Activated gamma-delta T cell treated with anti-CD3 and anti-CD28 coated beads, Interleukin-2, amount 50 U/mL, for 16 hours (primary cell): ENCODE measurements at places on chromosomes 16 and 17.

DNA sequence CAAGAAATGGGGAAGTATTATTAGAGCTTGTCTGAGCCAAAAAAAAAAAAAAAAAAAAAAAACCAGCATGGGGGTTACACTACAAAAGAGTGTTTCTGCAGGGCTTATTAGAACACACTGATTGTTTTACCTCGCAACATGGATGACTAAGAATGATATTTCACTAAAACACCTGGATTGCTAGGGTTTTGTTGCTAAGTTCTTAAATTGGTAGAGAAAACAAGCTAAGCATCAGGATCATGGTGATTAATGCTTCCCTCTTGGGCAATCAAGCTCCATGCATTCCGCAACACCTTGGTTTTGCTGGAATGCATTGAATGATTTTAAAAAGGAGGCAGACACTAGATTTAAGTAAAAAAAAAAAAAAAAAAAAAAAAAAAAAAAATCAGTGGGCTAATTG, 931.4 kb upstream of the CDH8 start:
- no peak for DNase-seq

DNA sequence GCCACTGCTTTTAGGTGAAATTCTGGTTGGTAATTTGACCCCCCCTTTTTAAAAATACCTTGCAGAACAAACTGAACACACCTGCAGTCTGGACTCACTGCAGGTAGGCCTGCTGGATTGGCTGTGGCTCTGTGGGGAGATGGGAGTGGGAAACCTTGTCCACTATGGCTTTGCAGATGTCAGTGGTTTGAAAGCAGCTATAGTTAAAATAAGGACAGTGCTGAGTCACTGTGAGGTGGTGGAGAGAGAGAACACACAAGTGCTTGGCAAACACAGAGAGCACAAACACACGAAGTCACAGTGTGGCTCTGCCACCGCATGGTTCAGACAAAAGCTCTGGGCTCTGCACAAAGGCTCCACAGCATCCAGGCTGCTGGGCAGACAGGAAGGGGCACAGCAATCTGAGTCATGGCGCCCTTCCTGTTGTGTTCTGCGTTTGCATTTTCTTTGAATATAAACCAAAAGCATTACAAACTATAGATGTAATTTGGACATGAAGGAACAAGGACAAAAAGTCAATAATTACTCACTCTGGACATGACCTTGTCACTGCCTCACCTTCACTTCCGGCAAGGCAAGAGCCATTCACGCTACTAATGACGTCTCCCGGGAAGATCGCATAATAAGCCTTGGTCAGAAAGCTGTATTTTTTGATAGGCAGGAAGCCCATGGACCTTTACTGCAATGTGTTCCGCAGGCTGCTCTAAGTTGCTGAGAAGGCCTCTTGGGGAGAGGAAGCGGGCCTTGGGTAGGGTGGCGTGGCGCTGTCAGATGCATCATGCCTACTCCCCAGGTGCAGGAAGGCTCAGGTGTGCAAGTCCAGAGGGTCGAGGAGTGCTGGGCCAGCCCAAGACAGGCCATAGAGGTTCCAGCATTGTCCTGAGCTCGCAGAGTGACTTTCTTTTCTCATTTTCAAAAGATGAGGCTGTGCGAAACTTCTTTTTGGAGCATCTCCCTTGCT, 60.1 kb upstream of the MED9 start:
- DNase-seq = no peak

GRCh38 chr17:16364625-16365024, 11.4 kb upstream of the CENPV start:
- DNase-seq = no peak

- DNase-seq = no peak
These were observed 3.6 kb downstream of the CDC42EP4 start for GRCh38 chr17:73308017-73308823.

DNA sequence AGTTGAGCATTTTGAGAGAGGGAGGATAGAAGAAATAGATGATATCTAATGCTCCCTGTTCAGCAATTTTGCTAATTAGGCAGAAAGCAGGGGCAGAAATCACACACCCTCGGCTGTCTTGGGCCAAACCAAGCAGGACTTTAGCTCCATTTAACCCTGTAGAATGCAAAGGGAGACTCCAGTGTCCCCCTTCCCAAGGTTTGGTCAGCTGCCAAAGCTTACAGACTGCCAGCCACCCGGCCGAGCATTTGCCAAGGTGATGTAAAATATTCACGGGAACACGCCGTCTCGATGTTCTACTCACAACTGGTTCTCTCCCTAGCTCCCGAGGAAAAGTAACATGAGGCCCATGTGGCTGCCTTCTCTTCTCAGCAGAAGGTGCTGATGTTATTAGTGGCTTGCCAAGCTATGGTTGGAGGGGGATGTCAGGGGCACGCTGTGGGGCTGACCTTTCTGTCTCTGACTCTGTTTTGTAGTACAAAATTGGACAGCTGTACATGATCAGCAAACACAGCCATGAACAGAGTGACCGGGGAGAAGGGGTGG, 155.3 kb downstream of the PITPNC1 start:
- DNase-seq = no peak

DNA sequence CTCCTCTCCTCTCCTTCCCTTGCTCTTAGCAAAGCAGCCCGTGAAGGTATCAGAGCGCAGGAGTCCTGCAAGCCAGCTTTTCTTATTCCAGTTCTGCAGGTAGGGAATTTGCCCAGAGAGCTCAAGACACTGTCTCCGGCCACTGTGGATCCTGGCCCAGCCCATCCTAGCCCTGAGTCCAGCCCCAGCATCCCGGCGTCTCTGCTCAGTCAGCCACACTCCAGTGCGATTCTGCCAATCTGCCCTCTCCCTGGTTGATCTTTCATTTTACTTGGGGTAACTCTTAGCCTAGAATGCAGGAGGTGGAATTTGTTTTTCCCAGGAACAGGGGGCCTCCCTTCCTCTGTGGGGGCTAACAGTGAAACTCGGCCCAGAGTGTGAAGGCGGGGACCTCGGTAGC, 176.9 kb upstream of the GSE1 start:
- DNase-seq = no peak

GRCh38 chr16:1444730-1445517, 568 bp upstream of the CCDC154 start:
- DNase-seq = no peak

- DNase-seq = no peak
These were observed 48.0 kb upstream of the CDYL2 start for GRCh38 chr16:80852261-80852872.

- no peak for DNase-seq
These were observed 3.3 kb upstream of the NOTUM start for GRCh38 chr17:81964081-81964849.

DNA sequence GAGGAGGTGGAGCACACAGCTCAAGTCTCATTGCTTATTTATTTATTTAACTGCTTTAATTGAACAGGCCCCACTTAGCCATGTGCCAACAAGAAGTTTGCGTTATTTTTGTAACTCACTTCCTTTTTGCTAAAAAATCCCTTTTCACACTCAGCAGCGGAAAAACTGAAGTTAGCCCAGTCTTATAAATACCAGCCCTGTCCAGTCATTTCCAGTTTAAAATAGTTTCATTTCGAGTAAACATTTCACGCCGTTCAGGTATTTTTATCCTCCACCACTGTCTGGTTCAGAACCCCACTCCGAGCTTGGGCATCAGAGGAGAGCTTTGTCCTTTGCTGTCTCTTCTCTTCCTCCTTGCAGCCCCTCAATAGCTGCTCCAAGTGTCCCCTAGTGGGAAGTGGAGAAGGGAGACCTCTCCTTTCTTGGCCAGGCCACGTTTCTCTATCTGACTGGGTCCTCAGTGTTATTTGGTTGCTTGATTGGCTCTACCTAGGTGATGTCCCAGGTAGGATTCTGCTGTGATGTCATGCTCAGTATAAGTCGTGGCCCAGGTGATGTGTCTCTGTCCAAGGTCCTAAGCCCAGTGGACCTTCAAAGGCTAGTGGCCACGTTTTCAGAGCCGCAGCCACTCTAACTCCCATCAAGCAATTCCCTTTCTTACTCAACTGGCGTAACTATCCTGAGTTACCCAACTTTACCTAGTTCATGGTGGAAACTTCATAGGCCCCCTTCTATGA, 53.0 kb upstream of the GAS7 start:
- no peak for DNase-seq

GRCh38 chr17:76427501-76428231, 25.3 kb downstream of the UBE2O start:
- no peak for DNase-seq

GRCh38 chr17:63639125-63639524, 16.9 kb downstream of the MAP3K3 start:
- no peak for DNase-seq

DNA sequence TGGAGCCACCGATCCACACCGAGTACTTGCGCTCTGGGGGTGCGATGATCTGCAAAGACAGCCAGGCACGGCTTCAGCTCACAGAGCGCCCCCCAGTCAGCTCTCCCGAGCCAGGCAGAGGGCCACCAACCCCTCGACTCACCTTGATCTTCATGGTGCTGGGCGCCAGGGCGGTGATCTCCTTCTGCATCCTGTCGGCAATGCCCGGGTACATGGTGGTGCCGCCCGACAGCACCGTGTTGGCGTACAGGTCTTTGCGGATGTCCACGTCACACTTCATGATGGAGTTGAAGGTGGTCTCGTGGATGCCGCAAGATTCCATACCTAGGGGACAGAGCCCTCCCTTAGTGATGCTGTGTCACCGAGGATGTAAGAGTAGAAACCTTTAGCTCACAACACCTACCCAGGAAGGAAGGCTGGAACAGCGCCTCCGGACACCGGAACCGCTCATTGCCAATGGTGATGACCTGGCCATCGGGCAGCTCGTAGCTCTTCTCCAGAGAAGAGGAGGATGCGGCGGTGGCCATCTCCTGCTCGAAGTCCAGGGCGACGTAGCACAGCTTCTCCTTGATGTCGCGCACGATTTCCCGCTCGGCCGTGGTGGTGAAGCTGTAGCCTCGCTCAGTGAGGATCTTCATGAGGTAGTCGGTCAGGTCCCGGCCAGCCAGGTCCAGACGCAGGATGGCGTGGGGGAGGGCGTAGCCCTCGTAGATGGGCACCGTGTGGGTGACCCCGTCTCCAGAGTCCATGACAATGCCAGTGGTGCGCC, 1.6 kb downstream of the ACTG1 start:
- no peak for DNase-seq

DNA sequence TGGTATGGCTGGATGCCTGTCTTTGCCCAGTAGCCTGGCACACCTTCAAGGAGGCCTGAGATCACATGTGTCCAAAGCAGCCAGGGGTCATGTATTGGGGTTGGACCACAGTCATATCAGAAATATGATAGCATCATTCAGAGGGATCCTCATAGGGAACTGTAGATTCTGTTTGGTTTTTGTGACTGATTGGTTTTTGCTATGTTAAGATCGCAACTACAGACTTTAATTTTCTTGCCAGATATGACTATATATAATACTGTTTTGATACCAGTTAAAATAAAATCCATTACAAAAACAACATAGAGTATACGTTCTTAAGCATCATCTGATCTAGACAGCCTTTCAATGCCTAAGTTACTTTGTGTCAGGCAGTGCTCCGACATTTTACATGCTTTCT, 11.8 kb upstream of the SMPD3 start:
- no peak for DNase-seq

DNA sequence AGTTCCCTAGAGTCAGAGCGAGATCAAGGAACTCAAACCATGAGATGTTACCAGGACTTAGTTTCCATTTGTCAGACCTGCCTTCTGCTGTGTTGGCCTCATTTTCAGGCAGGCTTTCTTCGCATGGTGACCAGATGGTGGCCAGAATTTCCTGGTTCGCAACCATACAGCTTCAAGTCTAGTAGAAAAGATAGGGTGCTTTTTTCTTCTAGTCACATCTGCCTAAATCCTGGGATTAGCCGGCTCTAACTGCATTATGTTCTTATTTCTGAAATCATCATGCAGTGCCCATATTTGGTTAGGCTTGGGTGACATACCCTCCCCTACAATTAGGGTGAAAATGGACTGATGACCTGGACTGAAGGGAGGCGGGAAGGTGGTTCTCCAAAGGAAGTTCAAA, 131.5 kb downstream of the SHISA9 start:
- no peak for DNase-seq

- no peak for DNase-seq
These were observed 920 bp upstream of the CNGB1 start for GRCh38 chr16:57971848-57972247.

DNA sequence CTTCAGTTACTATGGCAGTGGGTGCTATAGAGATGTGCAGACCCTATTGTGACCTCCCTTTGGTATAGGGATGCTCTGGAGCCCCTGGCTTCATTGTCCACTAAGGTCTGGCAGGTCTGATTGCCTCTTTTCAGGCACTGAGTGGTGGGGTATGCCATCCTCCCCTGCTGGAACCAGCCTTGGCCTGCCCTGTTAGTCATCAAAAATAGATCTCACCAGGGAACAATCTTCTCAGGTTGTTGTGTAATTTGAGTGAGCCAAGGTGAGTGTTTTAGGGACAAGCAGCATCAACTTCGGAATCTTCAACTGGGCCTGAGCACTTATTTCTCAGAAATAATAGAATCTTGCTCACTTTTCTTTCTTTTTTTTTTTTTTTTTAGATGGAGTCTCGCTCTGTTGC, 19.6 kb downstream of the HMOX2 start:
- no peak for DNase-seq

DNA sequence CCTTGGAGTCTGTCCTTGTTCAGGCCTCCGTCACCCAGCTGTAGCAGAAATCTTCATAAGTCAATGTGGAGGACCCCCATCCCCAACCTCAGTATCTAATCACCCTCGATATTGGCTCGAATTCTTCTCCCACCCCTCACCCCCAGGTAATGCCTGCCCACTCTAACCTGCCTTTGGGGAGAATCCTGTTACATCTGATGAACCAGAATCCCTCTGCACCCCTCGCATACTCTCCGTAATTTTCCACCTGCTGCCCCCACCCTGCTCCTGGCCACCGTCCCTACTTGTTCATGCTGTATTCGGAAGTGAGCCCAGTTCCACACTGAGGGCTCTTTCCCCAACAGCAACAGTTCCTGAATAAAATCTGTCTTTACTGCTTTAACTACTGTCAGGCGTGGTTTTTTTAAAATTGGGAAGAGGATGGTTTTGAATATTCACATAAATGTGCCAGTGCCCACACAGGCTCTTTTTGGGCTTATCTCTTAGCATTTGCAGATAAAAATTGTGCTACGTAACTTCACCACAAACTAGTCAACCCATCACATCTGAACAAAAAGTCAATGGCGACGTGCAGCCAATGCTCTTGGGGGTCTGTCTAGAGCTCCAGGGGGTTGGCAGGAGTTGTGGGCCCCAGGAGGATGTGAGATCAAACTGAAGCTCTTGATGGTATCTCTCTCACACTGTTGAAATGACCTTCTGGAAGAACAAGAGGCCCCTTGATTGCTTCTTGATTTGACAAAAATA, 73.7 kb downstream of the NETO2 start:
- DNase-seq = no peak

DNA sequence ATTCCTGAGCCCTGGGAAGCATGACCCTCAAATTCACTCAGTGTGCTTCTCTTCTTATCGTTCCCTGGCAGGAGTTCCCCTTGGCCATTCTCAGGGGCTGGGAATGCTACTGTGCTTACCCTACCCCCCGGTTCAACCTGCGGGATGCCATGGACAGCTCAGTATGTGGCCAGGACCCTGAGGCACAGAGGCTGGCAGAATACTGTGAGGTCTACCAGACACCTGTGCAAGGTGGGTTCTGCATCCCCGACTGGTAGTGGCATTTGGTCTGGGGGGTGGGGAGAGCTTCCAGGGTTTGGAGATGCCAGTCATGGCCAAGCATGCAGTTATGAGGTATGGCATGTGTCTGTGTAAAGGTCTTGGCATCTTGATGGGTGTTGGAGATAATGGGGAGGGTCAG, 39.4 kb downstream of the WSCD1 start:
- DNase-seq = no peak

- DNase-seq = no peak
These were observed 2.0 kb upstream of the ABR start for GRCh38 chr17:1181753-1182137.
